ENCODE measurements at places on chromosomes 16 and 17. TPM values are rescaled to one million over a fixed set of nuclear protein-coding genes. Genes with fewer than 3 reads are reported as not detected.

GRCh38 chr16:25297151-25297787 lies 39.6 kb upstream of the ZKSCAN2 start:
- no peaks in the 10 kb centered on the region for H3K4me1 ChIP-seq
- no peak overlapping the region for H3K4me3 ChIP-seq
- DNase-seq = no peak
- no peaks in the 10 kb centered on the region for H3K27me3 ChIP-seq
- H3K36me3 ChIP-seq = no peaks in the 10 kb centered on the region
- no peak overlapping the region for H3K27ac ChIP-seq

SPATA22 gene
- 0.54 TPM for total RNA-seq

GRCh38 chr17:34800661-34801060 lies 160.6 kb downstream of the CCT6B start:
- no peaks in the 10 kb centered on the region for H3K4me1 ChIP-seq
- no peak overlapping the region for H3K27ac ChIP-seq
- no peak for DNase-seq
- H3K36me3 ChIP-seq = no peaks in the 10 kb centered on the region
- no peaks in the 10 kb centered on the region for H3K27me3 ChIP-seq

KRTAP4-9 gene
- not detected for total RNA-seq

- no peaks in the 10 kb centered on the region for H3K27me3 ChIP-seq
- H3K4me3 ChIP-seq = no peak overlapping the region
- no peak overlapping the region for H3K27ac ChIP-seq
- H3K36me3 ChIP-seq = no peaks in the 10 kb centered on the region
These were observed 76.0 kb downstream of the ZNF18 start for GRCh38 chr17:11921296-11921695.

DNA sequence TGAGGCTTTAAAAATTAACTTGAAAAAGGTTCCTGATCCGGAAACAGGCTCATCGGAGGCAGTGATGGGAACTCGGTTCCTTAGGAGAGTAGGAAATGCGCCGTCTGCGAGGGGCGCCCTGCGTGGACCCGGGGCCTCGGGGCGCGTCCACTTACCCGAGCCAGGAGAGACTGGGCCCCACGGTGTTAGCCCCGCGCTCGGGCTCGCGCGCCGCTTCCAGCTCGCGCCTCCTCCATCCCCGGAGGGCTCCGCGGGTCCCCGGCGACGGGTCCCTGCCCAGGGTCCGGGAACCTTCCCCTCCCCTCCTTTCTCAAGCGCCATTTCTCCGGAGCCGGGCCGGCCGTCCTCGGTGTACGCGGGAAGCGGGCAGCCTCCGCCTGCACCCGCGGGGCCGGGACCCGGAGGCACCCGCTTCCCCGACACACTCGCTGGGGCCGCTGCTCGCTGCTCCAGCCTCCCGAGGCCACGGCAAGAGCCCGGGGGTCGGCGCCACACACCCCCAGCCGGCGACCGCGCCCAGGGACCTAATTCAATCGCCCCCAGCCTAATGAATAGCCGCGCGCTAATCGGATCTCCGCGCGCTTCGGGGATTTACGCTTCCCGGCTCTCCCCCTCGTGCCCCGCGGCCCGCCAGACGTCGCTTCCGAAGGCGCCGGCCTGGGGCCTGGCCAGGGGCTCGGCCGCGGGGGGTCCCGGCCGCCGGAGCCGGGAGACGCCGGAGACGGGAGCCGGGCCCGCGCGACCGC lies 2.2 kb upstream of the BAHCC1 start:
- no peaks in the 10 kb centered on the region for H3K27me3 ChIP-seq
- peaks cover 39% of the 10 kb centered on the region for H3K4me1 ChIP-seq
- H3K36me3 ChIP-seq = no peaks in the 10 kb centered on the region
- DNase-seq = peak; percentile 77

DNA sequence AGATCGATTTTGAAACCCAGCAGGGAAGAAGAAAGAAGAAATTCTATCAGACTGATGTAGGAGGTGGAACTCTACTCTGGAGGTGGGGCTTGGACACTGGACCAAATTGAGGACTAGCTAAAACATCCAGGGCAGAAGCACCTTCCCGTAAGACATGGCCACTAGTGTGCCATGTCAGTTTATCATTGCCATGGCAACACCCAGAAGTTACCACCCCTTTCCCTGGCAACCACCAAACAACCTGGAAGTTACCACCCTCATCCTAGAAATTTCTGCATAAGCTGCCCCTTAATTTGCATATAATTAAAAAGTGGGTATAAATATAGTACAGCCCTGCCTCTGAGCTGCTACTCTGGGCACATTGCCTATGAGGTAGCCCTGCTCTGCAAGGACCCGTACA lies 66.7 kb downstream of the NACA2 start:
- no peak for DNase-seq
- no peak overlapping the region for H3K4me3 ChIP-seq
- H3K4me1 ChIP-seq = no peaks in the 10 kb centered on the region
- H3K36me3 ChIP-seq = no peaks in the 10 kb centered on the region

- no peaks in the 10 kb centered on the region for H3K36me3 ChIP-seq
- DNase-seq = no peak
- no peaks in the 10 kb centered on the region for H3K27me3 ChIP-seq
- peaks cover 15% of the 10 kb centered on the region for H3K4me1 ChIP-seq
- H3K4me3 ChIP-seq = no peak overlapping the region
These were observed 69.0 kb downstream of the PLXDC1 start for GRCh38 chr17:39082482-39082881.

DNA sequence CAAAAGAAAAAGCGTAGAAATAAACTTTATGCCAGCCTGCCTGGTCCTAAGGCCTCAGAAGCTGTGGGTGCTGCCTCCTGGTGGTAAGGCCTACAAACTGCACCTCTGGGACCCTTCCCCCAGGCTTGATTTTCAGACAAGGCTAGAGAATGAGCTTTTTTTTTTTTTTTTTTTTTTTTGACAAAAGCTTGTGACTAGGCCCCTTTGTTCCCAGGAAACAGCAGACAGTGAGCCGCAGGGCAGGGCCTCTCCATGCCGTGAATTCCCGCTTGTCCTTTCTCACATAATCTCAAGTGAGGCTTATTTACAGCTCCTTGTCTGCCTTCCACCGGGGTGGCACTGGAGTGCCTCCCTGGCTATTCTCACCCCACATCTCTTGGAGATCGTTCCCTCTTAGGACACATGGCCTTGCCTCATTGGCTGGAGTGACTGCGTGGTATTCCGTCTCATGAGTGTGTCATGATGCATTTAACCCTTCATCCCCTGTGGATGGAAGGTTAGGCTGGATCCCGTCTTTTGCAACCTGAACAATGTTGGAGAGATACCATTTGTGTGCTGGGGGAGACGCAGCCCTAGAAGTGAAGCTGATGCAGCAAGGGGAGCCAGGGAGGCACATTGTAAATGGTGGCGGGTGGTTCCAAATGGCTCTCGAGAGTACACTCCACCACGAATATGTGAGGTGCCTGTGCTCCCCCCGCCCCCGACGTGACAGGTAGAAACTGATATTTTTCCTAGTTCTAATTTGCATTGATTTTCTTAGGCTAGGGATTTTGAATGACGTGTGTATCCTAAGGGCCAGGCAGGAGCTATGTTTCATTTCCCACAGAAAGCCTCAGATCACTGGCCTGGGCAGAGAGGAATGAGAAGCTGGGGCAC lies 49.6 kb downstream of the USP22 start:
- no peak overlapping the region for H3K27ac ChIP-seq
- no peaks in the 10 kb centered on the region for H3K27me3 ChIP-seq
- peak overlapping the region; percentile 32 for H3K4me3 ChIP-seq
- H3K4me1 ChIP-seq = no peaks in the 10 kb centered on the region
- H3K36me3 ChIP-seq = no peaks in the 10 kb centered on the region
- DNase-seq = peak; percentile 76

- H3K36me3 ChIP-seq = no peaks in the 10 kb centered on the region
- no peak within 1 kb of the TSS for H3K27ac ChIP-seq
- peaks cover 3% of the 10 kb centered on the region for H3K4me1 ChIP-seq
- H3K27me3 ChIP-seq = no peaks in the 10 kb centered on the region
- no peak within 1 kb of the TSS for H3K4me3 ChIP-seq
These were observed at the start of gene CCR7 for GRCh38 chr17:40564883-40565768. Gene CCR7, minus strand, starts transcription at chr17:40565472. Its CDS starts 63 bp downstream, at chr17:40565409.

GRCh38 chr17:82449131-82449882 lies 1.2 kb downstream of the CYBC1 start:
- no peaks in the 10 kb centered on the region for H3K36me3 ChIP-seq
- no peaks in the 10 kb centered on the region for H3K27me3 ChIP-seq
- peak overlapping the region; percentile 77 for H3K4me3 ChIP-seq
- no peak for DNase-seq
- peaks cover 11% of the 10 kb centered on the region for H3K4me1 ChIP-seq

HS3ST3B1 gene
- total RNA-seq = 1.5 TPM

RGS11 gene
- total RNA-seq = 2.6 TPM

KRTAP17-1 gene
- total RNA-seq = not detected

DNA sequence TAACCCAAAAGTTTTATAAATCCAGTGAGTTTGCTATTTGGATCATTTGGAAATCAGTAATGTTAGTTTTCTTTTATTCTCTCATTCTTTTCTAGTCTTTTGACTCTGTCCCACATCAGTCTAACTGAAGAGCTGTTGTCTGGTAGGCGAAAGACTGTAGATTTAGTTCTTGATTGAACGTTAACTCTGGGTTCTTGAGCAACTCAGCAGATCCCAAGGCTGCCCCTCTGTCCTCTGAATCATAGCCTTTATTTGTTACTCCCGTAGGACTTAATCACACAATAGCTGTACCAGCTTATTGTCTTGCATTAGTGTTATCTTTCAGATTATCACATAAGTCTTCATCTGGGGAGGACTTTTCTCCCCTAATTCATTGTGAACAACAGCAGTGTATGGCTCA lies 119.3 kb upstream of the TOM1L1 start:
- H3K4me3 ChIP-seq = no peak overlapping the region
- H3K27me3 ChIP-seq = no peaks in the 10 kb centered on the region
- H3K36me3 ChIP-seq = no peaks in the 10 kb centered on the region
- DNase-seq = no peak
- no peak overlapping the region for H3K27ac ChIP-seq
- no peaks in the 10 kb centered on the region for H3K4me1 ChIP-seq

CX3CL1 gene
- total RNA-seq = 13.5 TPM

GRCh38 chr17:76262732-76263344 lies 2.3 kb upstream of the UBALD2 start:
- H3K4me1 ChIP-seq = peaks cover 41% of the 10 kb centered on the region
- H3K27me3 ChIP-seq = no peaks in the 10 kb centered on the region
- H3K36me3 ChIP-seq = no peaks in the 10 kb centered on the region
- peak; percentile 67 for DNase-seq

MIEF2 gene
- total RNA-seq = 22.9 TPM

DNA sequence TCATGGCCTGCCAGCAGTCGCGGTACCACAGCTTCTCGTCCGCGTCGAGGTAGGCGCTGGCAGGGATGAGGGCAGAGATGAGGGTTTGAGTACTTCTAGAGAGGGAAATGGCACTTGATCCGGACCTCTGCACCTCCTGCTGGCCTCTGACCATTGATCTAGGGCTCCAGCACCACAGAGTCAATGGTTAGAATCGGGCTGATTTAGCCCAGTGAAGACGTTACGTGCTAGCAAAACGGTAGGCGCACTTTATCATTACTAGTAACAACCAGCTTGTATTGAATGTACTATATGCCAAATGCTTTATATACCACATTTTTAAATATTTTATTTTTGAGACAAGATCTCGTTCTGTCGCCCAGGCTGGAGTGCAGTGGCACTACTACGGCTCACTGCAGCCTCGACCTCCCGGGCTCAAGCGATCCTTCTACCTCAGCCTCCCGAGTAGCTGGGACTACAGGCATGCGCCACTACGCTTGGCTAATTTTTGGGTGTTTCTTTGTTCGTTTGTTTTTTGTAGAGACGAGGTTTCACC lies 526 bp downstream of the TSNAXIP1 start:
- H3K27ac ChIP-seq = peak overlapping the region; percentile 91
- no peaks in the 10 kb centered on the region for H3K27me3 ChIP-seq
- peaks cover 22% of the 10 kb centered on the region for H3K4me1 ChIP-seq
- peaks cover 3% of the 10 kb centered on the region for H3K36me3 ChIP-seq

GRCh38 chr17:63641692-63642448 lies 19.7 kb downstream of the MAP3K3 start:
- no peaks in the 10 kb centered on the region for H3K27me3 ChIP-seq
- no peaks in the 10 kb centered on the region for H3K36me3 ChIP-seq
- peaks cover 22% of the 10 kb centered on the region for H3K4me1 ChIP-seq
- no peak for DNase-seq
- H3K4me3 ChIP-seq = no peak overlapping the region

- H3K27me3 ChIP-seq = no peaks in the 10 kb centered on the region
- no peak for DNase-seq
- H3K27ac ChIP-seq = no peak overlapping the region
- H3K36me3 ChIP-seq = no peaks in the 10 kb centered on the region
- no peak overlapping the region for H3K4me3 ChIP-seq
- H3K4me1 ChIP-seq = peaks cover 4% of the 10 kb centered on the region
These were observed 15.5 kb upstream of the NATD1 start for GRCh38 chr17:21268596-21269188.

DNA sequence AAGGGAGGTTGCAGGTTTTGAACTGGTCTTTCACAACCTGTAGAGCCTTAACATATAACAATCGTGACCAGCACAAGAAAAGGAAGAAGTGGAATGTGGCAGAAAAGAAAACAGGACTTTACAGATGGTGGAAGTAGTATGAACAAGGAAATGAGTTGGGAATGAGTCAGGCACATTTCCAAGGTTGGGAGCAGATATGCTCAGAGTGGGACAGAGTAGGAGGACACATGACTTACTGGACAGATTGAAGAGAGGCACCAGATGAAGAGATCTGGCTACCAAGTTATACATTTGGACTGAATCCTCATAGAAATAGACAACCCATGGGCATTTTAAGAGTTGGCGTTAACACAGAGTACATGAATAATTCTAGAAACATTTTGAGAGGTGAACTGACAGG lies 95.3 kb downstream of the ZNF18 start:
- DNase-seq = no peak
- no peak overlapping the region for H3K27ac ChIP-seq
- no peaks in the 10 kb centered on the region for H3K27me3 ChIP-seq

GRCh38 chr16:57245472-57246113 lies 534 bp downstream of the ARL2BP start:
- H3K4me1 ChIP-seq = peaks cover 8% of the 10 kb centered on the region
- H3K27ac ChIP-seq = peak overlapping the region; percentile 87
- no peaks in the 10 kb centered on the region for H3K27me3 ChIP-seq
- no peak for DNase-seq
- H3K4me3 ChIP-seq = peak overlapping the region; percentile 87
- peaks cover 3% of the 10 kb centered on the region for H3K36me3 ChIP-seq

RGS9 gene
- 2.4 TPM for total RNA-seq

SLC13A2 gene
- not detected for total RNA-seq

- H3K27ac ChIP-seq = no peak overlapping the region
- H3K4me1 ChIP-seq = no peaks in the 10 kb centered on the region
- no peak for DNase-seq
- H3K27me3 ChIP-seq = no peaks in the 10 kb centered on the region
- H3K36me3 ChIP-seq = no peaks in the 10 kb centered on the region
These were observed 29.6 kb downstream of the NLK start for GRCh38 chr17:28071891-28072606.

ZNF597 gene
- 1.3 TPM for total RNA-seq

GRCh38 chr17:40264458-40265185 lies 23.1 kb upstream of the CDC6 start:
- no peak for DNase-seq
- no peak overlapping the region for H3K27ac ChIP-seq
- H3K4me1 ChIP-seq = no peaks in the 10 kb centered on the region
- no peak overlapping the region for H3K4me3 ChIP-seq

RNF222 gene
- not detected for total RNA-seq

CHAD gene
- 0.44 TPM for total RNA-seq

DNA sequence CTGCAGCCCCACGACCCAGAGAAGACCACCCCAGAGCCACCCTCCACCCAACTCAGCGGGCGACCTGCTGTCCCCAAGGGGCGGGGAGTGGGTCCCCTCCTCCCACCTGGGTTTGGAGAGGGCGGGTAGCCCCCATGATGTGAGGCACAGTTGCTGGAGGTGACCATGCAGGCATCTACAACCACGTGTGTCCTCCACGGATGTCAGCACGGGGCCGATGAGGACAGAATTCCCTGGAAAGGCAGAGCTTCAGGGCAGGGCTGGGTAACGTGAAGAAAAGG lies 7.1 kb downstream of the UTS2R start:
- no peak for DNase-seq
- no peak overlapping the region for H3K4me3 ChIP-seq
